Umbilical cord (tissue), 2 donors: ENCODE measurements at places on chromosomes 16 and 17. TPM values are rescaled to one million over a fixed set of nuclear protein-coding genes. Genes with fewer than 3 reads are reported as not detected.

GRCh38 chr17:74877592-74878548 is 5.1 kb upstream of the FDXR start:
- peak; percentile 67 for DNase-seq

DNA sequence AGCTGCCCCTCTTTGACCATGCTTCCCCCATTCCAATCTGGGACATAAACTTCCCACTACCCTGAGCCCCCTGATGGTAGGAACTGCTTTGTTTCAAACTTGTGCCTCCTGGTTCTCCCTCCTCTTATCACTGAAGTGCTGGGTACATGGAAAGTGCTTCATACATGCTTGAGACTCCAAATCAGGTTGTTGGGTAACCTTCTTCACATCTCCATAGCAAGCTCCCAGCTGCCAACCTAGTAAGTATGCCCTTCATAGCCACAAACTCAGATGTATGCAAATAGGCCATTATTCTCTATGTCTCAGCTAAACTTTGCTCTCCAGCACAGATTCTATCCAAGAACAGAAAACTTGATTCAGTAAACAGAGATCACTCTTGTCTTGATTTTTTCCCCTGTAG is 310.6 kb upstream of the IRX3 start:
- DNase-seq: no peak

- DNase-seq: no peak
Measured at GRCh38 chr17:50028736-50029120, 27.2 kb upstream of the ITGA3 start.

- DNase-seq: no peak
Measured at GRCh38 chr16:2981899-2982250, 1.6 kb upstream of the PKMYT1 start.

DNA sequence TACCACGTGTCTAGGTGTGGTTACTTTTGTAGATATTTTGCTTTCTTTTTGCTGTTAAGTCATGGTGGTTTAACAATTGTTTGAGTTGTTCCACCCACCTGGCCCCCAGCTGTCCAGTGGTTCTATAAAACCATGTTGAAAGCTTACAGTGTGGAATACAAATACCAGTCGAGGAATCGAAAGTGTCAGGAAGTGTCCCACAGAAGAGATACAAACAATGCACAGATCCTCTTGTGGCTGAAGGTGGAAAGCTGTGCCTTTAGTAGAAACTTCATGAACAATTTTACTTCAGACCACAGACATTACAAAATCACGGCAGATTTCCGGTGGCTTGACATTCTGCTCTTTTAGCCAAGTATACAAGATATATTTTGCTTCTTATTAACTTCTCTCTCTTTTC is 782.4 kb upstream of the SOX9 start:
- peak; percentile 8 for DNase-seq

- DNase-seq: no peak
Measured at GRCh38 chr17:75899353-75899752, 2.6 kb upstream of the TRIM65 start.

Gene METTL23
- 16.9 TPM for total RNA-seq

Gene CA5A
- total RNA-seq: 0.72 TPM

Gene CYGB
- total RNA-seq: 0.24 TPM

Gene PRAC1
- not detected for total RNA-seq
